ENCODE measurements at places on chromosomes 7 and 10.

DNA sequence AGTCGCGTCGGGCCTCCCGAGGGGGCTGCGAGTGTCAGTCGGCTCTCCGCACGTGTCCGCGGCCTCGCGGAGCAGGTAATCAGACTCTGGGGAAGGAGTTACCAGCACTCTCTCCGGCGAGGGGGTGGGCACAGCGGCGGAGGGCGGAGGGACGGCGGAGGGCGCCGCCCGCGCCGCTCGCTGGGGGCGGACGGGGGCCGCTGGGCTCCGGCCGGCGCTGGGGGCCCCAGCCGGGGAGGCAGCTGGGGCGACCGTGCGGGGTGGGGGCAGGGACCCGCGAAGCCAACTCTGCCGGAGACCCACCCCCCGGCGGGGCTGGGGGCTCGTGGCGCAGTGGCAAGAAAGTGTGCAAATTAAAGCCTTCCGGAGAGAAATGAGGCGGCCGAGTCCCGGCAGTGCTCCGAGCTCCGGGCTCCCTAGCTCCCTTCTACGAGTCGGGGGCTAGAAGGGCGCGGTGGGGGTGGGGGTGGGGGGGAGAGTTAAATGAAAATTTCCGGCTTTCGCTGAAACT lies at the start of gene CDK6:
Gene CDK6, minus strand, starts transcription at position 85 of the 511 bp plus-strand sequence. CDS start 3,250 bp downstream, outside the sequence.
- DNase-seq = peak; percentile 72

- no peak for DNase-seq
Observed at GRCh38 chr7:46244757-46245156, 323.7 kb upstream of the IGFBP3 start.

GRCh38 chr7:66036788-66037187 lies 38.8 kb upstream of the ASL start:
- DNase-seq = no peak

DNA sequence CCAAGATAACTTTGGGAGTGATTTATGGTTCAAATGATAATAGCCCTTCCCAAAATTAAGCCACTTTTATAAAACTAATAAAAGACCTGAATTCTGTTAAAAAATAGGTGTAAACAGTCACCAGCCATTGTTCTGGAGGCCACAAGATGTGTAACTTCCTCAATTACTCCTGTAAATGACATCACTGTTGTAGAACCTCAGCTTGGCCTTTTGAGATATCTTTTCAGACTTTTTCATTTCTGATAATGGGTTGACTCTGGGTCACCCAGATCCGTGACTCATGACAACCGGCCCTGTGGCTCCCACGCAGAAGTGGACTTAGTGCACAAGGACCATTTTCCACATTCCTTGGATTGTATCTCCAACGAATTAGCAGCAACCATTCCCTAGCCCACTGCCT lies 106.6 kb downstream of the DKK1 start:
- DNase-seq = no peak

DNA sequence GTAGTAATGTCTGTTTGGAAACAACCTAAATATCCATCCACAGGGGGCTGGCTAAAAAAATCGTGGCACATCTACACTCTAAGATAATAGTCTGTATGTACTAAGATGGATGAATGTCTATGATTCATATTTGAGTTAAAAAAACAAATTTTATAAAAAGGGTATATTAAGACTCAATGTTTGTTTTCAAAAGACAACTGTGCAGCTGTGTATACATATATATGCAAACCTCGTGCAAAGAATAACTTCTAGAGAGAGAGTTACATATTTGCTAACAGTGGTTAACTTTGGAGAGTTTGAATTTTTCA lies 323.5 kb downstream of the PLXNA4 start:
- DNase-seq = no peak

- no peak for DNase-seq
Observed at GRCh38 chr10:31479752-31480151, 160.7 kb downstream of the ZEB1 start.

- DNase-seq = no peak
Observed at GRCh38 chr7:2688409-2689342, 674 bp downstream of the AMZ1 start.

- no peak for DNase-seq
Observed at GRCh38 chr10:121043124-121043849, 192.1 kb downstream of the WDR11 start.

GRCh38 chr10:111531690-111532089 lies 454.9 kb downstream of the ADRA2A start:
- DNase-seq = no peak

- DNase-seq = no peak
Observed at GRCh38 chr7:31126976-31127375, 74.9 kb downstream of the ADCYAP1R1 start.

GRCh38 chr10:15627617-15628196 lies 92.0 kb downstream of the ITGA8 start:
- no peak for DNase-seq

GRCh38 chr7:19919261-19920095 lies 146.1 kb upstream of the TMEM196 start:
- DNase-seq = no peak

GRCh38 chr10:85593226-85593772 lies 773.3 kb downstream of the GRID1 start:
- DNase-seq = no peak

DNA sequence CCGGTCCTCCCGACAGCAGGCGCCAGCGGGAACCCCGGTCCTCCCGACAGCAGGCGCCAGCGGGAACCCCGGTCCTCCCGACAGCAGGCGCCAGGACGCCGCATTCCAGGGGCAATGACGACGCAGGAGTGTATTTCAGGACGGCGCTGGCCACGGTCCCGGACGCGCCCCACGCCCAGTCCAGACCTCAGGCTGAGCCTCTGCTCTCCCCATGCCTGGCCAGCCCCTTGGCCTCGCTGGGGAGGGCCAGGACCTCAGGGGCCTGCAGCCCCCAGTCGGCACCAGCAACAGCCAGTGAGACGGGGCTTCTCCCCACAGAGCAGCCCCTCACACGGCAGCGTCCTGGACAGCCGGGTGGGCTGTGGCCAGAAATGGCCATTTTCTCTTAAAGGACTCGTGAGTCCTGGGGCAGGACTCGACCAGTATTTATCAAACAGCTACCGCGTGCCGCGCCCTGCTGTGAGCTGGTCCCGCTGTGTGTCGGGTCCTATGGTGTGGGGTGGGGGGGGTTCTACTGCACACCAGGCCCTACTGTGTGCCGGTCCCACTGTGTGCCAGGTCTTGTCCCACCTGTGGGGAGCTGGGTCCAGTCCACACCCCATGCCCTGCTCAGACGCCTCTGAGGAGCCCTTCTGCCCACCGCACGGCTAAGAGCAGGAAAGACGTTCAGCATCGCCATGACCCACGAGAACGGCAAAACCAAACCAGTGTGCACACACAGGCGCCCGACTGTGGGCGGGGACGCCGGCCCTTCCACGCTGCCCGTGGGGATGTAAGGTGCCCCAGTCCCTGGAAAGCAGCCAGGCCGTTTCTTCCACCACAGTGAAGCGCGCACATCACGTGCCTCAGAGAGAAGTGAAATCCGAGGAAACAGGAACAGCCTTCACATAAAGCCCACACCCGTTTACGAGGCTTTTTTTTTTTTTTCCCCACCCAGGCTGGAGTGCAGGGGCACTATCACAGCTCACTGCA lies 33.3 kb downstream of the GET4 start:
- no peak for DNase-seq

- DNase-seq = no peak
Observed at GRCh38 chr7:49937608-49938007, 155.4 kb downstream of the ZPBP start.

- peak; percentile 22 for DNase-seq
Observed at GRCh38 chr10:73110345-73110849, at the start of gene NUDT13. TSS of gene NUDT13 (plus strand) at chr10:73110455. CDS start at chr10:73114366, 3,911 bp downstream.

DNA sequence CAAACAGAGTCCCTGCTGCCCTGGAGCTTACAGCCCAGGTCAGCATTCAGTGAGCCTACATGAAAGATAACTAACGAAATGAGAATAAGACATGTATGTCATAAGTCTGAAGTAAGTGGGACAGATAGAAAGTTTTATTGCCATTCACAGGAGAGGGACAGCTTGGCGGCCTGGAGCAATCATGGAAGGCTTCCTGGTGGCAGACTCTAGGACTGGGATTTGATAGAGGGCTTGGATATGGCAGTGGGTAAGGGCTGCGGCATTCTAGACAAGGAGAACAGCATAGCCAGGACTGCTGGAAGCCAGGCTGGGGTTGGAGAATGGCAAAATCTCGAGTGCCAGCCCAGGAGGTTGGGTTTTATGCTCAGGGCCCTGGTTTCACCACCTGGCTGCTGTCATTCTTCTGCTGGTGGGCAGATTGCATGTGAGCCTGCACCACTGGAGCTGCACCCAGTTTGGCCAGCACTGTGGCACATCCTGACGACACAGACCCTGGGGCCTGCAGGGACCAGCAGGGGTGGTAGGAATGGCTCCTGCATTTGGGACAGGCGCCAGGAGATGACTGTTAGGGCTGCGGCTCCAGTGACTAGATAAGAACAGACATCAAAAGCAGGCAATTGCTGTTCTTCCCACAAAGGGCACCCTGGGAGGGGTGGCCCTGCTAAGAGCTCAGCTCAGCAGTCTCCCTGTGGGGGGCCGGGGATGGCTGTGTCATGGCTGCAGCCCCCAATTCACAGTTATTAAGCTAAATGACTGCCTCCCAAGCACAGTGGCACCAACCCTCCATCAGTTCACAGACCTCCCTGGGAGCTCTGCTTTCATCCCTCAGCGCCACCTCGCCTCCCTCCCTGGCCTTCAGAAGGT lies 161.1 kb downstream of the RPS24 start:
- DNase-seq = no peak

- no peak for DNase-seq
Observed at GRCh38 chr10:61998937-61999336, 97.4 kb downstream of the ARID5B start.

GRCh38 chr7:16753102-16753931 lies at the start of gene TSPAN13:
TSS of gene TSPAN13 (plus strand) at chr7:16753755. CDS start at chr7:16753968, 213 bp downstream.
- DNase-seq = peak; percentile 23

DNA sequence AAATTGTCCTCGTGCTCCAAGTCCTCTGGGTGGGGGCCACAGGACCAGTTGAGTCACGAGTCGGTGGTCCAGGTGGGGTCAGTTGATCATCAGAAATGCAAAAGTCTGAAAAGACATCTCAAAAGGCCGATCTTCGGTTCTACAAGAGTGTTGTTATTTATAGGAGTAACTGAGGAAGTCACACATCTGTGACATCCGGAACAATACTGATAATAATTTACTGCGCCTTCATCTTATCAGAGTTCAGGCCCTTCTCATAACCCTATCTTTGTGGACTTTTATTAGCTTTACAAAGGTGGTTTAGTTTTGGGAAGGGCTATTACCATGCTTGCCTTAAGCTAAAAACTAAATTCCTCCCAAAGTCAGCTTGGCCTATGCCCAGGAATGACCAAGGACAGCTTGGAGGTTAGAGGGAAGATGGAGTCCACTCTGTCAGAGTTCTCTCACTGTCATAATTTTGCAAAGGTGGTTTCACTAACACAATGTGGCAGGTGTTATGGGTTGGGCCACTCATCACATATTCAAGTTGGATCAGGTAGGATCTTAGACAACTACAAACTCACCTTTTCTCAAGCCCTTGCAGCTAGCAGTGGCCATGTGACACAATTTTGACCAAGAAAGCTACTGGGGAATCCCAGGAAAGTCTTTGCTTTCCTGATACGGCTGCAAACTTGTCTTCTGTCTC lies 54.7 kb upstream of the CHST3 start:
- no peak for DNase-seq

DNA sequence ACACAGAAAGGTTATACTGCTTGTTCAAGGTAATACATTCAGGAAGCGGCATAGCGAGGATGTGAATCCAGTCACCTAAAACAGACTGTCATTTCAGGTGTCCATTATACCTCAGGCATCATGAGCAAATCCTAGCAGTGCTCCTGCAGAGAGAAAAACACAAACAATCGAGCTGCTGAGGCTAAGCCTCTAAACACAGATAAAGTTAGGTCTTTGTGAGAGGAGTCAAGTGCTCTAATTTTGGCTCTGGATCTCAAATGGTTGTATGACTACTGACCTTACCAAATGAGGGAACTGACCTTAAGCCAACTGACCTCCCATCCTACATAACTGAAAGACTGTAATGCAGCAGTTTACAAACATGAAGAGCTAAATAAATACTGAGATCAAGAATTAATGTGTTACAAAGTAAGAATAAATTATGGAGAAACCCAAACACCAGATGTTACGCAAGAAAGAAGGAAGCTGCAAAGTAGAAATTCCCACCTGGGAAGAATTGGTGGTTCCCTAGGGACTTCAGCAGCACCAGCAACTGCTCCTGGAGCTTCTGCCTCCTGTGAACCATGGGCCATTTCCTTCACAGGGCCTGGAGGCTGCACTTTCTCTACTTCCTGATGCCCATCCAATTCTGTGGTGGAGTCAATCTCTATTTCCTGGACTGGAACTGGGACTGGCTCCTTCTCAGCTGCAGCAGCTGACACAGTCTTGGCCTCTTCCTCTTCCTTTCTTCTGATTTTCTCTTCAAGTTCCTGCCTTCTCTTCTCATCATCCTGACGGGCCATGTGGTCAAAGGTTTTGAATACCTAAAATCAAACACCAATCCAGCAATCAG lies 5.8 kb downstream of the NUDCD3 start:
- no peak for DNase-seq

GRCh38 chr7:2072042-2072441 lies 160.7 kb downstream of the MAD1L1 start:
- no peak for DNase-seq

DNA sequence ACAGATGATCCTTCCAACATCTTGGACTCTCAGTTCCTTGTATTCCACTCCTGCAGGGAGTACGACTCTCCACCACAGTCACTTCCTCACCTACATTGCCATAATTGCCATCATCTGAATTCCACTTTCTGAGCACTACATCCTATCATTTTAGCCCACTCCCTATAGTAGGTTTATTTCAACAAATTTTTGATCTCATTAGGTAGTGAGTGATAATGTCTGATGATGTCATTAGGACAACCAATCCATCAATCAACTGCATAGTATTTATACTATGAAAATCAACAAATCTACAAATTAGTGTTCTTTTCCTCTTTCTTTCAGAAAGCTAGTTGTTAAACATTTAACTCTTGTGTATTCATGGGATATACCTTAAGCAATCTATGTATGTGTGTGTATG lies 13.7 kb upstream of the TRA2A start:
- no peak for DNase-seq

- DNase-seq = no peak
Observed at GRCh38 chr7:120394595-120394994, 121.6 kb downstream of the KCND2 start.

- peak; percentile 6 for DNase-seq
Observed at GRCh38 chr10:58531084-58531695, 18.5 kb downstream of the BICC1 start.

DNA sequence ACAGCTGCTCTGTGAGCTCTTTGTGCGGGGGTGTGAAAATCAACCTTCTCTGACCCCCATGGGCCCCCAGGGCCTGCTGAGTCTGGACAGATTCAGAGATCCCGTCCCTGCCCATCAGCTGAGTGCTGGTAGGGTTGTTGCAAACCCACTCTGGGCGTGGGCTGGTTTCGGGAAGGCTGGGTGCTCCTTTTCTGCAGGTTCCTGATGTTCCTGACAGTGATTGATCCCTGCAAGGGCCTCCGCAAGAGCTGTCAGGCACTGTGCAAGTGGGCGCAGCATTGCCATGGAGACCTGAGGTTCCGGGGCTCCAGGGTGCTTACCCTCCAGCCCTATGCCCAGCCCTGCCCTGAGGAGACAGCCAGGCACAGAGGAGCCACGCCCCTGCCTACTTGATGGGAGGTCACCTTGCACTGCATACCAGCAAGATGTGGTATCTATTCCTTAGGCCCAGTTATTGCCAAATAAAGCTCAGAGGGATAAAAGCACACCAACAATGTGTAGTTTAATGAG lies 44.3 kb upstream of the INPP5A start:
- no peak for DNase-seq

- DNase-seq = no peak
Observed at GRCh38 chr10:4763513-4763912, 62.5 kb upstream of the AKR1E2 start.

GRCh38 chr10:60769406-60769805 lies 8.9 kb upstream of the CDK1 start:
- DNase-seq = no peak

Measured in activated CD4-positive, alpha-beta T cell treated with anti-CD3 and anti-CD28 coated beads, Interleukin-2, amount 50 U/mL, for 4 hours (primary cell).